ENCODE measurements at places on chromosomes 2 and 18.
A peak's percentile ranks its signal among the peaks of the same experiment; 100 is the strongest.

GRCh38 chr2:69001879-69002278 is 11.1 kb upstream of the ANTXR1 start:
- no peaks in the 10 kb centered on the region for H3K4me1 ChIP-seq
- H3K4me3 ChIP-seq, result no peak overlapping the region
- no peak for DNase-seq
- H3K27ac ChIP-seq, result no peak overlapping the region

GRCh38 chr2:481388-481787 is 193.5 kb upstream of the ALKAL2 start:
- no peaks in the 10 kb centered on the region for H3K27me3 ChIP-seq
- H3K27ac ChIP-seq, result no peak overlapping the region
- H3K36me3 ChIP-seq, result no peaks in the 10 kb centered on the region
- no peak overlapping the region for H3K4me3 ChIP-seq
- DNase-seq, result no peak
- no peaks in the 10 kb centered on the region for H3K4me1 ChIP-seq

DNA sequence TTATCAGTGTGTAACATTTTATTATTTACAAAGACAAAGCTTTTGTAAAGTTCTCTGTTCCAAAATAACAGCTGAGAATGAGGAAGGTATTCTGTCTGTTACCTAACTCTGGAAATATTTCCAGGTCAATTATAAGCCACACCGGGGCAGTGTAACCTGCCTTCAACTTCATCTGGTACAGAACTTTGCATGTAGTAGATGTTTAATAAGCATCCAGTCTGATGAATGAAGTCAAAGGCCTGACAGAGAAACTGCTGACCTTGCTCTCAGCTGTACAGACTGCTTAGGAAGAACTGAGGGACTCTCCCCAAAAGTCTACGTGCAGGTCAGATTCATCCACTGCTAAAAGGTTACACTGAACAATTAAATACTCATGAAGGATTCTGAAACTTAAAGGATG is 43.3 kb downstream of the WDFY1 start:
- peaks cover under 1% of the 10 kb centered on the region for H3K4me1 ChIP-seq
- DNase-seq, result no peak
- no peak overlapping the region for H3K27ac ChIP-seq
- no peak overlapping the region for H3K4me3 ChIP-seq
- no peaks in the 10 kb centered on the region for H3K27me3 ChIP-seq

GRCh38 chr18:11046140-11046539 is 103.2 kb downstream of the PIEZO2 start:
- H3K4me1 ChIP-seq, result no peaks in the 10 kb centered on the region
- DNase-seq, result no peak
- no peaks in the 10 kb centered on the region for H3K36me3 ChIP-seq
- no peak overlapping the region for H3K4me3 ChIP-seq
- H3K27ac ChIP-seq, result no peak overlapping the region

DNA sequence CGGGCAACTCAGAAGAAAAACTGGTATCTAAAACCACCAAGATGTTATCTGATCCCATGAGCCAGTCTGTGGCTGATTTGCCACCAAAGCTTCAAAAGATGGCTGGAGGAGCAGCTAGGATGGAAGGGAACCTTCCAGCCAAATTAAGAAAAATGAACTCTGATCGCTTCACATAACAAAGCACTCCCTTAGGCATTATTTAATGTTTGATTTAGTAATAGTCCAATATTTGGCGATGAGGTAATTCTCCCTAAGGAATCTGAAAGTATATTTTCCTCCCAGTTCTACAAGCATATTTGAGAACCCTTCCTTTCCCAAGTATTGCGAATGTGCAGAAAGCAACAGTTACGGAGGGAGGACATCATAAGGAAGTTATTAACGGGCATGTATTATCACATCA is 156.6 kb downstream of the KCNJ3 start:
- H3K4me1 ChIP-seq, result no peaks in the 10 kb centered on the region
- H3K36me3 ChIP-seq, result no peaks in the 10 kb centered on the region

- H3K27me3 ChIP-seq, result no peaks in the 10 kb centered on the region
- no peak overlapping the region for H3K27ac ChIP-seq
- H3K4me1 ChIP-seq, result no peaks in the 10 kb centered on the region
- no peak overlapping the region for H3K4me3 ChIP-seq
- H3K36me3 ChIP-seq, result peaks cover 21% of the 10 kb centered on the region
Measured at GRCh38 chr2:208000701-208001395, 24.5 kb downstream of the PLEKHM3 start.

GRCh38 chr2:179588486-179589145 is 272.8 kb downstream of the ZNF385B start:
- H3K27ac ChIP-seq, result no peak overlapping the region
- H3K4me3 ChIP-seq, result no peak overlapping the region
- no peaks in the 10 kb centered on the region for H3K4me1 ChIP-seq
- H3K36me3 ChIP-seq, result no peaks in the 10 kb centered on the region
- no peak for DNase-seq

- H3K36me3 ChIP-seq, result no peaks in the 10 kb centered on the region
- no peaks in the 10 kb centered on the region for H3K4me1 ChIP-seq
- no peak overlapping the region for H3K27ac ChIP-seq
- DNase-seq, result no peak
- H3K4me3 ChIP-seq, result no peak overlapping the region
Measured at GRCh38 chr18:76432274-76432755, 62.7 kb downstream of the ZNF516 start.

DNA sequence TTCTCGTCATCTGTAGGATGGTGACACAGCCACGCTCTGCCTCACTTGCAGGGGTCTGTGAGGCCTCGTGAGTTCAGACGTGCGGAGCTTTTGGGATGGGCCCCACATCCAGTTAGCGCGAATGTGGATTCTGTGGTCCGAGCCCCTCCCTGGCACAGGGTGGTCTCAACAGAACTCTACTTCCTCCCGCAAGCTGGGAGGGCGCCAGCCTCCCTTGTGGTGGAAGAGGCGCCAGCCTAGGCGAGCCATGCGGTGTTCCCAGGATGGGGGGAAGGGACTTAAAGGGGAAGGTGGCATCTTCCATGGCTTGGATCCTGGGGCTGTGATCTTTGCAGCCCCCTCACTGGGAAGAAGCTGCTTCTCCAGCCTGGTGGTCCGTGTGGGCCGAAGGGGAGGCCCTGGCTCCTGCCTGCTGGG is 1.4 kb downstream of the SNORC start:
- no peak overlapping the region for H3K4me3 ChIP-seq
- no peak for DNase-seq
- H3K36me3 ChIP-seq, result no peaks in the 10 kb centered on the region

- H3K27me3 ChIP-seq, result no peaks in the 10 kb centered on the region
- no peak overlapping the region for H3K27ac ChIP-seq
- no peaks in the 10 kb centered on the region for H3K36me3 ChIP-seq
- no peak overlapping the region for H3K4me3 ChIP-seq
- DNase-seq, result no peak
- no peaks in the 10 kb centered on the region for H3K4me1 ChIP-seq
Measured at GRCh38 chr2:229646186-229646723, 68.1 kb downstream of the DNER start.

- H3K36me3 ChIP-seq, result no peaks in the 10 kb centered on the region
- H3K4me3 ChIP-seq, result no peak overlapping the region
- no peak for DNase-seq
- H3K27ac ChIP-seq, result no peak overlapping the region
- H3K4me1 ChIP-seq, result no peaks in the 10 kb centered on the region
Measured at GRCh38 chr2:208718828-208719227, 312.2 kb downstream of the PTH2R start.

DNA sequence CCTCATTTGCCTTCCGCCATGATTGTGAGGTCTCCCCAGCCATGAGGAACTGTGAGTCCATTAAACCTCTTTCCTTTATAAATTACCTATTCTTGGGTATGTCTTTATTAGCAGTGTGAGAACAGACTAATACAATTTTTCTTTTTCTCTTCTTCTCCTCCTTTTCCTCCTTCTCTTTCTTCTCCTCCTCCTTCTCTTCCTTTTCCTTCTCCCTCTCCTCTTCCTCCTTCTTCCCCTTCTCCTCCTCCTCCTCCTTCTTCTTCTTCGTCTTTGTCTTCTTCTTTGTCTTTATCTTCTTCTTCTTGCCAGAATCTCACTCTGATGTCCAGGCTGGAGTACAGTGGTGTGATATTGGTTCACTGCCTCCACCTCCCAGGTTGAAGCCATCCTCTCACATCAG is 20.2 kb downstream of the SKA1 start:
- H3K27ac ChIP-seq, result no peak overlapping the region
- DNase-seq, result no peak
- no peaks in the 10 kb centered on the region for H3K36me3 ChIP-seq
- no peaks in the 10 kb centered on the region for H3K4me1 ChIP-seq
- no peak overlapping the region for H3K4me3 ChIP-seq

- no peak for DNase-seq
- H3K4me1 ChIP-seq, result peaks cover 9% of the 10 kb centered on the region
- peaks cover 60% of the 10 kb centered on the region for H3K27me3 ChIP-seq
- H3K36me3 ChIP-seq, result no peaks in the 10 kb centered on the region
- H3K27ac ChIP-seq, result no peak within 1 kb of the TSS
Measured at GRCh38 chr2:130755256-130756052, at the start of gene AMER3. Gene AMER3, plus strand, starts transcription at chr2:130755540. Its CDS starts 6,533 bp downstream, at chr2:130762073.

- peaks cover 23% of the 10 kb centered on the region for H3K4me1 ChIP-seq
- no peaks in the 10 kb centered on the region for H3K36me3 ChIP-seq
- H3K27me3 ChIP-seq, result peaks cover 56% of the 10 kb centered on the region
- DNase-seq, result no peak
Measured at GRCh38 chr18:78981989-78982620, 2.5 kb downstream of the SALL3 start.

- H3K36me3 ChIP-seq, result no peaks in the 10 kb centered on the region
- H3K27ac ChIP-seq, result no peak overlapping the region
- no peaks in the 10 kb centered on the region for H3K4me1 ChIP-seq
- no peak for DNase-seq
Measured at GRCh38 chr2:160108646-160109045, 46.2 kb upstream of the PLA2R1 start.

GRCh38 chr2:136613096-136613495 is 152.2 kb upstream of the THSD7B start:
- no peak for DNase-seq
- H3K27me3 ChIP-seq, result no peaks in the 10 kb centered on the region
- H3K27ac ChIP-seq, result no peak overlapping the region
- no peaks in the 10 kb centered on the region for H3K4me1 ChIP-seq

DNA sequence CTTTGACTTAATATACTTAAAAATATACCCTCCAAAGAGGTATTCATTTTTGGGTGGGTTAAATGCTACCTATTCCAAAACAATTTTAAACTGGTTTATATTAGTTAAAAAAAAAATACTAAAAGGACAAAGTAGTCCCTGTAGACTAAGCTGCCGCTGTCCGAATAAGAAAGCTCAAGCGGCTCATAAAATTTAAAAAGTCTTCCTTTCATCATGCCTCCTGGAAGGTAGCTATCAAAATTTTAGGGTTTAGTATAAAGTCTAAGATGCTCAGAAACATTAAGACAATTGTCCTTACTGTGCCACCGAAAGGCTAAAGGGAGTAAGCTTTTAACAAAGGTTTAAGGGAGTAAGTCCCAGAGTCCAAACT is 440 bp upstream of the UGGT1 start:
- peak overlapping the region; percentile 68 for H3K27ac ChIP-seq
- no peak for DNase-seq
- H3K4me1 ChIP-seq, result peaks cover 13% of the 10 kb centered on the region
- peaks cover 6% of the 10 kb centered on the region for H3K36me3 ChIP-seq

DNA sequence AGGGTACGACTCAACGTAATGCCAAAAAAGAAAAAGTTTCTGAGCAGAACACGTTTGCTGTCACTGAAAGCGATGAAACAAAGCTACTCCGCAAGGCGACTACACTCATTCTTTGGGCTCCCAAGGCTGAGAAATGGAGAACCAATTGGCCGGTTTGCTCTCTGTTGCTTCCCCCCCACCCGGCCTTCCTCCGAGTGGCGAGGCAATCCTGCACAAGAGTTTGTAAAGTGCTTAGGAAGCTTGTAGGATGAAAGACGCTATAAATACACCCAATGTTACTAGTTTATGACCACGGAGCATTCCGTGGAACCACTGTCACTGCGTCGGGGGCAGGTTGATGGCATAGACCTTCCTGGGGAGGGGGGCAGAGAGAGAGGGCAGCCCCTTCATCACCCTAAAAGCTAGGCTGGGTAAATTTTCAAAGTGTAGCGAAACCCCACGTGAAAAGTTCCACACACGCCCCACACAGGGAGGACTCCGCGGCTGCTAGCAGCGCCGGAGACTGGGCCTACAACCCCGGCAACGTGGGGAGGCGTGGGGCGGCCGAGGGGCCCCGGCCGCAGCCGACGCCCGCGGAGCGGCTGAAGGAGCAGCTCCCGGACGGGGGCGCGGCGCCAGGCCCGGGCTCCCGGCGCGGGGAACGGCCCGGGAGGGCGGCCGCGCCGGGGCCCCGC is 915 bp downstream of the CUL3 start:
- H3K4me1 ChIP-seq, result peaks cover 53% of the 10 kb centered on the region
- H3K4me3 ChIP-seq, result peak overlapping the region; percentile 83
- H3K36me3 ChIP-seq, result no peaks in the 10 kb centered on the region
- peak; percentile 22 for DNase-seq
- peak overlapping the region; percentile 85 for H3K27ac ChIP-seq

GRCh38 chr2:218569038-218569431 is 396 bp downstream of the CNOT9 start:
- H3K27ac ChIP-seq, result peak overlapping the region; percentile 96
- H3K4me3 ChIP-seq, result peak overlapping the region; percentile 82
- H3K27me3 ChIP-seq, result no peaks in the 10 kb centered on the region
- H3K4me1 ChIP-seq, result peaks cover 39% of the 10 kb centered on the region
- peaks cover 34% of the 10 kb centered on the region for H3K36me3 ChIP-seq

GRCh38 chr18:42242758-42243157 is 287.7 kb downstream of the PIK3C3 start:
- H3K36me3 ChIP-seq, result no peaks in the 10 kb centered on the region
- no peak overlapping the region for H3K4me3 ChIP-seq
- DNase-seq, result no peak
- no peak overlapping the region for H3K27ac ChIP-seq
- H3K4me1 ChIP-seq, result no peaks in the 10 kb centered on the region
